ENCODE measurements at places on chromosomes 11 and 22. TPM values are rescaled to one million over a fixed set of nuclear protein-coding genes. Genes with fewer than 3 reads are reported as not detected.
A peak's percentile ranks its signal among the peaks of the same experiment; 100 is the strongest.

GRCh38 chr11:17387811-17388210 lies 648 bp downstream of the KCNJ11 start:
- no peak for DNase-seq

MFRP gene
- not detected for polyA plus RNA-seq

LMNTD2 gene
- 5.2 TPM for polyA plus RNA-seq

MYOD1 gene
- polyA plus RNA-seq = not detected

DNA sequence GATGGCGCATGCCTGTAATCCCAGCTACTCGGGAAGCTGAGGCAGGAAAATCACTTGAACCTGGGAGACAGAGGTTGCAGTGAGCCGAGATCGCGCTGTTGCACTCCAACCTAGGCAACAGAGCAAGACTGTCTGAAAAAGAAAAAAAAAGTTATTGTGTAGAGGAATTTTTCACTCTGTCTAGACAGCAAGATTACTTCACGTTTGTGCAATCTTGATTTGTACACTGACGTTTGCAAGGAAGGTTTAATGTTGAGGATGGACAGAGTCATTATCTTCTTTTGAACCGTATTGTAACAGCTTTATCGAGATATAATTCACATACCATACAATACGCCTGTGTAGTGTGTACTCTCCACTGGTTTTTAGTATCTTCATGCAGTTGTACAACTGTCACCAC lies 3.7 kb downstream of the CTTN start:
- DNase-seq = no peak

ABCC8 gene
- polyA plus RNA-seq = 11.2 TPM

GRCh38 chr11:125513705-125514265 lies 17.7 kb upstream of the FEZ1 start:
- no peak for DNase-seq

GRCh38 chr22:42621505-42622002 lies 6.9 kb upstream of the POLDIP3 start:
- peak; percentile 73 for DNase-seq

GRCh38 chr11:60786811-60787567 lies 1.9 kb downstream of the MS4A10 start:
- DNase-seq = peak; percentile 80

TNNT3 gene
- 1.6 TPM for polyA plus RNA-seq

CDK2AP2 gene
- 107 TPM for polyA plus RNA-seq

DNA sequence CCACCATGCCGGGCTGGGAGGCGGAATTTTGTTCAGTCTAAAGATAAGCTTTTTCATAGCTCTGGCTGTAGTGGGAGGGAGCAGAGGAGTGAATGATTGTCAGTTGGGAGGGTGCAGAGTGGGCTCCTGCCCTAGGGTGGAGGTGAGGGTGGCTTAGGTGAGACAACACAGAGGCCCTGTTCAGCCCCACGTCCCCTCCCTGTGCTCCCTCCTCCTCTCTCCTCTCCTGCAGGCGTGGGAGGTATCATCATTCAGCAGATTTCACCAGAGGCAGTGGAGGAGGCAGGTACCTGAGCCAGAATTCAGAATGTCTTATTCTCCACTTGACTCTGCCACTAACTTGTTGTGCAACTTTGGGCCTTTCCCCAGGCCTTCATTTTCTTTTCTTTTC lies 1.7 kb upstream of the THRSP start:
- DNase-seq = no peak

- DNase-seq = peak; percentile 91
Observed at GRCh38 chr11:64341851-64342791, 2.1 kb downstream of the CCDC88B start.

Measured in small intestine (tissue), 16 donors.